ENCODE measurements at places on chromosomes 5 and 9.

DNA sequence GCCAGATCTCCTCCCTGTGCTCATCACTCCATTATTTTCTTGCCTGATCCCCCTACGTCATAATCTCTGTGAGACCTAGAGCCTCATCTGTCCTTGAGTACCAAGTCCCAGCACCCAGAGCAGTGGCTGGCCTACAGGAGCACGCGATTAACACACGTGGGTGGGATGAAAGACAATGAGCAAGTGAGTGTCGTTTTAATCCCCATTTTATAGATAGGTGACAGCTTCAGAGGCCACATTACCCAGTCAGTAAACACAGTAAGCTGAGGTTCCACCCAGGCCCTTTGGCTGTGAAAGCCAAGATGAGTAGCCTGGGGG, 17.3 kb downstream of the TRUB2 start:
- DNase-seq: peak; percentile 60

GRCh38 chr5:114435885-114436299, 74.0 kb downstream of the KCNN2 start:
- no peak for DNase-seq

DNA sequence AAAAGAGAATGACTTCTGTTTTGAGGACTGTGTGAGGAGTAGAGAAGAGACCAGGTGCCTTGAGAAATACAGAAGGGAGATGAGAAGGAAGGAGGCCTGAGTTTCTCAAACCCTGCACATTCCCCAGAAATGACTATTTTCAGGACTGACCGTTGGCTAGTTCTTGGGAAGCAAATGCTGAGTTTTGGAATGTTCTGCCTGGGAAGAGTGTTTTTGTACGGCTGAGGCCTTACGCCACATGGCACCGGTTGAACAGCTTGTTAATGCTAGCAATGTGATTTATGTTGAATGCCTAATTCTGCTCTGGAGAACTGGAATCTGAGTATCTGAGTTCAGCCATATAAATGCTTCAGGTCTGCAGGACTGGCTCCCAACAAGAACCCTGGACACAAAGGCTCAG, 152.7 kb upstream of the ADAMTS16 start:
- no peak for DNase-seq

- no peak for DNase-seq
Observed at GRCh38 chr5:26482076-26482809, 556.1 kb downstream of the CDH9 start.

DNA sequence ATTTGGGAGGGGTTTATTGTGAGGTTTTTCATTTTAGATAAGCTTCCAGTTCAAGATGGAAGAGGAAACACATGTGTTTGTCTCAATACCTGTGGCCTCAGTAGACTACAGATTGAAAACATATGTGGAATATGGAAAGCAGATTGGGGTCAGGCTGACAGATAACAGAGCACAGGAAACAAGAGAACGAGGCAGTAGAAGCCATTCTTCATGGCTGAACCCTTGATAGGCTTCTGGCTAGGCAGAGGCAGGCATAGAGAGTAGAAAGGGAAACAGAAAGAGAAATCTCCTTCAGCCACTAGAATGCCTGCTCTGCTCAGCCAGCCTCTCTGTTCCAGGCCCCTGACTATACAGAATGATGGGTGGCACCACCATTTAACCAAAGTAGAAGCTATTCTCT, 152.5 kb downstream of the MUSK start:
- DNase-seq: no peak

DNA sequence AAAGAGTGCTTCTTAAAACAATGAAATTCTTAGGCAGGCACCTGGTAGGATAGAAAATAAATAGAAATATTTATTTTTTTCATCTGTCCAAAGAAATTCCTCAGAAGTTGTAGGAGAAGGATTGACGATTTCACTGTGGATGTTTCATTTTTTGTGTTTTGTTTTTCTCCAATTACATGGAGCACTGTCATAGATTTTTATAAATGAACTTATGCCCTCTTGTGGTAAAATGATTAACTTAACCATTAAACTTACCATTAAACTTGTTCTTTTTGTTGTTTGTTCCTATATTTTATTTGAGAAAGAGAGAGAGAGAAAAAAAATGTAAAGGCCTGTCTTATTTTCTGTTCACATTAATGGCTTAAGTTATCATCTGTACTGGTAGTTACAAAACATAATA, 339.2 kb downstream of the PRR16 start:
- DNase-seq: peak; percentile 49

DNA sequence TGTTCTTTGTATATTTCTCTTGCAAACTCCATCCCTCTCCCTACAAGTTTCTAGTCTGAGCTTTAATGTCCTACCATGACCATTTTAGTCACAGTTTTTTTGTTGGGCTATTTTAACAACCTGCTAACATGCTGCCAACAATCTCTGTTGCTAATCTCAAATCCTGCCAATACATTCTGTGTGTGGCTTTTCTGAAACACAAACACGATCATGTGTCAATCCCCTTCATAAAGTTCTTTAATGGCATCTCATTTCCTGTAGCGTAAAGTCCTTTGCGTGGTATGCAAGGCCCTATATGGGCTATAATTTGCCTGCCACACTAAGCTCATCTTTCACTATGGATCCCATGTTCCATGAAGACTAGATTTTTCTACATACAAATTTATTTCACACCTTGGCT, 180.6 kb downstream of the CWC27 start:
- DNase-seq: no peak

Data from HAP-1 (cell line).